SK-N-SH (cell line): ENCODE measurements at places on chromosomes 12 and 14. TPM values are rescaled to one million over a fixed set of nuclear protein-coding genes. Genes with fewer than 3 reads are reported as not detected.

CLEC1B gene
- not detected in 2 replicates for polyA plus RNA-seq

DNA sequence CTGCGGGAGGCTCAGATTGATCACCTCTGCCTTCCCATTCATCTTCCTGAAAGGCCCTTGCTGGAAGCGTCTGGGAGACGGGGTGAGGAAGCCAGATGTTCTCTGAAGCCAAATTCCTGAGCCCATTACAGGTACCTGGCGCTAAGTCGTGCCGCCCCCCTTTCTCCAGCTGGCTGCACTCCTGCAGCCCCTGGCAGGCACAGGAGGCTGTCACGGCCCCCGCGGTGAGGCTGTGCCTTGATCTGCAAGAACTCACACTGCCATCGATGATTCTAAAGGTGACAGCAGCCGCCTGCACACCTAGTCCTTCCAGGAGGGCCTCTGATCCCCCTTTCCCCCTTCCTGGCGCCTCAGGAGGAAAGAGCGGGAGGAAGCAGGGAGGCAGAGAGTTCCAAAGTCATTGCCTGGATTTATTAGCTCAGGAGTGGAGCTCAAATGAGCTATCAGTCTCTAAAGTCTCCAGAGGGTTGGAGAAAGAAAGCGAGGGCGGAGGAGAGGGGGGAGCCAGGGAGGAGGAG lies 106.9 kb downstream of the RFLNA start:
- DNase-seq = no peak

- peak; percentile 10 for DNase-seq
These were observed 422.3 kb downstream of the VRK1 start for GRCh38 chr14:97219431-97220017.

GRCh38 chr14:29454026-29454693 lies 473.5 kb downstream of the PRKD1 start:
- DNase-seq = no peak

DNA sequence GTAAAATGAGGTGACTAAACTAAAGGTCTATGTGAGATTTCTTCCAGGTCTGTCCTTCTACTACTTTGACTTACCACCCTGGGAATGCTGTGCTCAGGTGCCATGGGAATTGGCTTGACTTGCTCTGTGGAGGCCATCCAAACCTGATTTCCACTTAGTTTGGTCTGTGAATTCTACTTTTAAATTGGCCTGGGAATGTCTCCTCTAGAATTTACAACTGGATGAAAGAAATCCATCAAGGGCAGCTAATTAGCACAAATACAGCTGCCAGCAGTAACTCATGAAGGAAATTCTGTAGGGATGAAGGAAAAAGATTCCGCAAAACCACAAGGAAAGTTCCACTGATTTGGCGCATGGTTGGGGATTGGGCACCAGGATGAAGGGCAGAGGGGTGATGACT lies 31.7 kb upstream of the FRMD6 start:
- DNase-seq = no peak

DNA sequence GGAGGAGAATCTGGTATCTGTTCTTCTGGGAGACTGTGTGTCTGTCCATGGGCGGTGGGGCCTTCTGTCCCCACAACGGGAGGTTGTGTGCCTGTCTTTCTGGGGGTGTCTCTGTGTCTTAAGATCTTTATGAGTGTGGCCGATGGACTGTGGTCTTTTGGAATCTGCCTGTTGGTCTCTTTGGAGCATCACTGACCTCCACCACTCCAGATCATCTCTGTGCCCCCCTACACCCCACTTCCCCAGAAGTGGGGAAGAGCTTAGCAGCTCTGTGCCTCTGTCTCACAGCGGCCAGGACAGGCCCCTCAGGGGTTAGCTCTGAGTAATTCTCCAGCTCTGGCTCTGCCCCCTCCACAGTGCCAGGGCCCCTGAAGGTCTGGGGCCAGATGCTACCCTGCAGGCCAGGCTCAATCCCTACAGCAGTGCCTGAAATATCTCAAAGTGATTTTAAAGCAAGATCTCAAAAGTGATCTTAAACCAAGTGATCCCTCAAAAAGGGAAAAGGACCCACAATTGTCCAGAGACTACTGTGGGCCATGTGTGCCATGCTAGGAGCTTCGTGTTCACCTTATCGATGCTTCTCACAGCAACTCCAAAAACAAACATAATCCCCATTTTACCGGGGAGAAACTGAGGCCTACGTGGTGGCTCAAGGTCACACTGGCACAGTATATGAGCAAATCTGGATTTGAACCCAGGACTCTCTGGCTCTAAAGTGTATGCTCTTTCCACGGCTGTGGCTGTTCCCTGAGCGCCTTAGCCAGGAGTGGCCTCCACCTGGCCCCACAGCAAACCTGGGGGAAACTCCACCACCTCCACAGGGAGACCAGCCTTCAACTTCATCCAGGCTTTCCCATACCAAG lies 26.0 kb upstream of the KRT78 start:
- no peak for DNase-seq

VRTN gene
- not detected in 2 replicates for polyA plus RNA-seq

DNA sequence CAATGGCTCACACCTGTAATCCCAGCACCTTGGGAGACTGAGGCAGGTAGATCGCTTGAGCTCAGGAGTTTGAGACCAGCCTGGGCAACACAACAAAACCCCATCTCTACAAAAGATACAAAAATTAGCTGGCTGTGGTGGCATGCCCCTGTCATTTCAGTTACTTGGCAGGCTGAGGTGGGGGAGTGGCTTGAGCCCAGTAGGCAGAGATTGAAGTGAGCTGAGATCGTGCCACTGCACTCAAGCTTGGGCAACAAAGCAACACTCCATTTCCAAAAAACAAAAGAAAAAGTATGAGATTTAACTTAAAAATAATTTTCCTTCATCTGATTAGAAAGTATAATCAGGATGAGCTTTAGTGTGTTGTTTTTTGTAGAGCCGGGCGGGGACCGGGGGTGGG lies 47.9 kb upstream of the BCAT1 start:
- DNase-seq = no peak

- DNase-seq = no peak
These were observed 84.8 kb downstream of the STON2 start for GRCh38 chr14:81315341-81315740.

MYF5 gene
- not detected in 2 replicates for polyA plus RNA-seq

DNA sequence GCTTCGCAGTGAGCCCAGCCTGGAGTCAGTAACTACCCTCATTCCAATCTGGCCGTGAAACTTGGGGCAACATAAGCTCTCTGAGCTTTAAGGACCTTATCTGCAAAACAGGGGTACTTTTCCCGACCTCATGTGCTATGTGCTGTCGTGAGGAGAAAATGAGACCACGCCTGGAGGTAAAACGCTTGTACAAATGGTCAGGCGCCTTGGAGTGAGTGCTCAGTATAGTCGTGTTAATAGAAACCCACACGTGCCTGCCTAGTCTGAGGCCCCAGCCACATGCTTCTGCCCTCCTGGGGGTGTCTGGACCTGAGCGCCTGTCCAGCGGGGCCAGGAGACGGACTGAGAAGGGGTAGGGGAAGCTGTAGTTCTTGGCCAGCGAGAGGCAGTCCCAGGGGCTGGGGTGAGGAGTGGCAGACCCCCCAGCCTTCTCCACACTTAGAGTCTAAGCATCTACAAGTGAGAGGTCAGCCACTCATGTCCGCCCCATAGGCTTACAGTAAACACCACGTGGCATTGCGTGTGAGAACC lies 4.9 kb downstream of the AQP5 start:
- DNase-seq = no peak

KRT77 gene
- polyA plus RNA-seq = not detected in 2 replicates

DNA sequence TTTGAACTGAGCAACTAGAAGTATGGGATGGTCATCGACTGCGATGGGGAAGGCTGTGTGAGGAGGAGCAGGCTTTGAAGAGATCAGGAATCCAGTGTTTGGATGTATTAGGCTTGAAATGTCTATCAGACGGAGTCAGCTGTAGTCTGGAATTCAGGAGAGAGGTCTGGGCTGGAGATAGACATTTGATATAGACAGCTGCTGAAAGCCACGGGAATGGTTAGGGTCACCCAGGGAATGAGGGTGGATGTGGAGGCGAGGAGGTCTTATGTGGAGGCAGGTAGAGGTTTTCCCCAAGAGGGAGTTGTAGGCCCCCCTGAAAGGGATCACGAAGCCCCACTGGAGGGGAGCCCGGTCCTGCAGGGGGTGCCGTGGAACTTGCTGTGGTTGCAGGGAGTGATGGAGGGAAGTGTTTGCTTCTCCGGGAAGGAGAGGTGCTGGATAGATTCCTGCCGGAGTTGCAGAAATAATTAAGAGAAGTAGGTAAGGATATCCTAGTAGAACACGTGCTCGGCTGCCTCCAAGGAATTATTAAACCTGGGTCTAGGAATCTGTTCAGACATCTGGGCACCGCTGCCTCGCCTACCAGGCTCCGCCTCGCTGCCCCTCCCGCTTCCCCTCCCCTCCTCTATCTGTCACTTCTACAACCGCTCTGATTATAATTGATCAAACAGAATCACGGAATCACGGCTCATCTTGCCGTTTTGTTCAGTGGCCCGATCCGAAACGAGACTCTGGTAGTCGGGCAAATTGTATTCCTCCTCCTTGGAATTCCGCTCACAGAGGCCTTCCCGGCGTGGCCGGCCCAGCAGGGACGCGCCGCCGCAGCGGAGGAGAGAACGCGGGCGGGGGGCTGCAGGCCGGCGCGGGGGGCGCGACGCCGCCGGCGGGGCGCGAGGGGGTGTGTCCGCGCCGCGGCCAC lies 826 bp upstream of the CACNA1C start:
- DNase-seq = peak; percentile 59

DNA sequence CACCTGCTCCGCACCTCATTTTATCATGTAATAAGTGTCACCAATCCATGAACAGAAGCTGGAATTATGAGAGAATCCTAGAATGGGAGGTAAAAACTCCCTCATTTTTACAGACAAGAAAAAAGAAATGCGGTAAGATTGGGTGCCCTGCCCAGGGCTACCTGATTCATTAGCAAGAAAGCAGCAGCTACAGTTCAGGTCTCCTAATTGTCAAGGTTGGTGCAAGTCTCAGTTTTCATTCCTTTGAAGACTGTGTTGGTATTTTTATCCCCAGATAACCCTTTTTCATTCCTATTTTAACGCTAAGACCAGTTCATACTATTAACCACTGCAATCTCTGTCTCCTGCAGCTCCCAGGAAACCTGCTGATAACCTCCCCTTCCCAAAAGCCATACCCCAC lies 6.9 kb downstream of the DUSP6 start:
- no peak for DNase-seq

- peak; percentile 46 for DNase-seq
These were observed 2.7 kb downstream of the SDR9C7 start for GRCh38 chr12:56931474-56931978.

CHST11 gene
- polyA plus RNA-seq = 12.7 and 18.6 TPM in 2 replicates

DGKA gene
- polyA plus RNA-seq = 74.6 and 75.9 TPM in 2 replicates

DNA sequence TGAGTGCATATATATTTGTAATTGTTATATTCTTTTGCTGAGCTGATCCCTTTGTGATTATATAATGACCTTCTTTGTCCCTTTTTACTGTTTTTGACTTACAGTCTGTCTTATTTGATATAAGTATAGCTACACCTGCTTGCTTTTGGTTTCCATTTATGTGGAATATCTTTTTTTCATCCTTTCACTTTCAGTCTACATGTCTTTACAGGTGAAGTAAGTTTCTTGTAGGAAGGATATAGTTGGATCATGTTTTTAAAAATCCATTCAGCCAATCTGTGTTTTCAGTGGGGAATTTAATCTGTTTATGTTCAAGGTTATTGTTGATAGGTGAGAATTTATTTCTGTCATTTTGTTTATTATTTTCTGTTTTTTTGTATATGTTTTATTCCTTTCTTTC lies 12.1 kb downstream of the GZMH start:
- no peak for DNase-seq

GRCh38 chr14:101004176-101004575 lies 100.7 kb upstream of the RTL1 start:
- DNase-seq = no peak

CACNA2D4 gene
- polyA plus RNA-seq = 0.02 TPM in 1 of 2 replicates, not detected in the other

DNA sequence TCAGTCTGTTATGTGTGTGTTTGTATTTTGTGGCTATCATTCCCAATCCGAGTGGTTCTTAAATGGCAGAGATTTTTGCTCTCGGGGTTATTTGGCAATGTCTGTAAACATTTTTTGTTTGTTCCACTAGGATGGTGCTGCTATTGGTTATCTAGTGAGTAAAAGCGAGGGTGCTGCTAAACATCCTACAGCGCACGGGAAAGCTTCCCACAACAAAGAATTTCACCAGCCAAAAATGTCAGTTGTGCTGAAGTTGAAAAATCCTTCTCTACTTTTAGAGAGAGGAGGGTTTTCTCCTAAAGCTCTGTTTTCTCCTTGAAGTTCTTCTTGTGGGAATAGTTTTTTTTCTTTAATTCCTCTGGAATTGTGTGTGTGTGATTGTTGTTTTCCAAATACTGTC lies 2.4 kb downstream of the EXD2 start:
- no peak for DNase-seq

- no peak for DNase-seq
These were observed 893.2 kb downstream of the SLC16A7 start for GRCh38 chr12:60489071-60489470.

DNA sequence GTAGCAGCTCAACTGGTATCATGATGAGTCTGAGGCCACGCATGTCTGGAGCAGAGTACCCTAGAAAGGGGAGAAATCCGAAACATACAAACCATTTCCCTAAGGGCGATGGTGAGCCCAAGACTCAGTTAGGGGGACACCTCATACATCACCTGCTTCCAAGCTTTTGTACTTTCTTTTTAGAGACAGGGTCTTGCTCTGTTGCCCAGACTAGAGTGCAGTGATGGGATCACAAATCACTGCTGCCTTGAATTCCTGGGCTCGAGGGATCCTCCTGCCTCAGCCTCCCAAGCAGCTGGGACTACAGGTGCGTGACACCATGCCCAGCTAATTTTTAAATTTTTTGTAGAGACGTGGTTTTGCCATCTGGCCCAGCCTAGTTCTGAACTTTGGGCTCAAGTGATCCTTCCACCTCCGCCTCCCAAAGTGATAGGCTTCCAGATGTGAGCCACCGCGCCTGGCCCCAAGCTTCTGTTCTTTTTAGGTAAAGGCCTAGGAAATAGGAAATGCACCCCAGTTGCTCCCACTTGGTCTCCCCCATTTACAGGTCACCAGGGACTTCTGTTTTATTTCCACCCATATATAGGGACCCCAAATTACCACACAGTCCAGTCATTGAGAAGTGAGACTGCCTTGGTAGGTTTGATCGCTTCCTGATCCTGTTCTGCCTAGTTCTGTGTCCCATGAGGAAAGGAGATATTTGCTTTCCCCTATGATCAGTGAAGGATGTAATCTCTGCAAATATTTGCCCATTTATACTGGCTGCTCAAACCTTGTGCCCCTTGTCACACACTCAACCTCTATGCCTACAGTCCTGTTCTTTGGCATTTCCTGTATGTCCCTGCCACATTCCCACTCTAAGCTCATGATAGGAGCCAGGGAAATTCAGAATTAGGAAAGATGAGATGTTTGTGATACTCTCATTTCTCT lies at the start of gene APOF:
Gene APOF (minus strand): TSS at position 728 of the 930 bp plus-strand sequence. CDS start 112 bp downstream, at position 616.
- no peak for DNase-seq

OS9 gene
- polyA plus RNA-seq = 280 and 362 TPM in 2 replicates

PRPH gene
- polyA plus RNA-seq = 1.7 and 1.9 TPM in 2 replicates

NAV3 gene
- 10.5 and 15.9 TPM in 2 replicates for polyA plus RNA-seq

- no peak for DNase-seq
These were observed 5.7 kb upstream of the STYX start for GRCh38 chr14:52724360-52724644.

DNA sequence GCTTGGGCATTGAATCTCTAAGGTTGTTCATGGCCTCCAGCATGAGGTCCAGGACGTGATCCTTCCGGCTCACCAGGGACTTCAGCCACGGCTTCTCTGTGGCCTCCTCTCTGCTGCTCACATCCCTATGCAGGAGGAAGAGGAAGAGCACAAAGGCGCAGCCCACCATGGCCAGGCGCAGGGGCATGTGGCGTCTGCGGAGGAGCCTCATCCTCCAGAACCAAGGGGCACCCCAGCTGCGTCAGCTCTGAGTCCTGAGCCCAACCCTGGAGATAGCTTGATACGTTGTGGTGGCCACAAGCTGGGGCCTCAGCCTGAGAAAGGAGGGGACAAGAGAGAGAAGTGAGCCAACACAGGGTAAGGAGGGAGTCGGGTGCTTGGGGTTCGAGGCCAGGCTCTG lies 11.6 kb downstream of the GALNT6 start:
- DNase-seq = no peak
